ENCODE measurements at places on chromosomes 6 and 20.

GRCh38 chr6:30227763-30228487, 14.7 kb upstream of the TRIM26 start:
- DNase-seq = no peak

DNA sequence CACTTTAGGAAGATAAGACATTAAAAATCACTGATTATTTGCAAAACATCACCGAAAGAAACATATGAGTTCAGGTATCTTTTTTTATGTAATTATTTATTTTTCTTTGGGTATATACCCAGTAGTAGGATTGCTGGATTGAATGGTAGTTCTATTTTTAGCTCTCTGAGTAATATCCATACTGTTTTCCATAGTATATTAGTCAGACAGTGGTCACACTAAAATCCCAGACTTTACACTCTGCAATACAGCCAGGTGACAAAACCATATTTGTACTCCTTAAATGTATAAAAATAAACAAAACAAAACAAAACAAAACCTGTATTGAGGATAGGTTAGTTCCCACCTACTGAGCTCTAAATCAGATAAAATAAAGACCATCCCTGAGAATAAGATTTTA, 1024.3 kb upstream of the EYS start:
- no peak for DNase-seq

DNA sequence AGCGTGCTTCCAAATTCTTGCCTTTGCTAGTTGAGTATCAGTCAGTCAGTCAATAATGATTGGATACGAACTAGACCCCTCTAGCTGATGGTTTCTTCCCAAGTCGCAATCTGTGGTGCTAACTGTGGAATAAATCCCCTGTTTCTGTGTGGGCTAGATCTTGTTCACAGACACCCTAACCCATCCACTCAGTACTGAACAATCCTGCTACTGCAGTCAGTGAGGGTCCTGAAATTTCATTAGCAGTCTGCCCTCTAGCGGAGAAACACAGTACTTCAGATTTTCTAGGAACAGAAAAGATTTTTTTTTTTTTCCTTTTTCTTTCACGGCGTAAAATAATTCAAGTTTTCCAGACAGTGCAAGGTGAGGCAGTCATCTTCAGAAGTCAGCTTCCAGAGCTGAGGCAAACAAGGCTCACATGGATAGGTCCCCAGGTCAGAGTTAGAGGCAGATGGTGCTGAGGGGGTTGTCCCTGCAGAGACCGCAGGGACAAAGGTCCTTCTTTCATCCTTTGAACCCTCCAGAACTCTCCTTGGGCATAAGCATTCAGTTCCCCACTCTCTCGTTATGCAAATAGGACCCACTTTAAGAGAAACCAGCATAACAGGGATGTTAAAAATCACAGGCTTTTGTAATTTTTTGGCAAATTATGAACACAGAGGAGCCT, 119.6 kb downstream of the SCML4 start:
- DNase-seq = no peak

GRCh38 chr6:54100411-54101006, 10.7 kb upstream of the MLIP start:
- no peak for DNase-seq

- no peak for DNase-seq
Observed at GRCh38 chr6:18323935-18324705, 59.8 kb upstream of the DEK start.

- DNase-seq = no peak
Observed at GRCh38 chr20:137668-138490, 4.5 kb upstream of the DEFB126 start.

Measured in activated CD8-positive, alpha-beta memory T cell treated with anti-CD3 and anti-CD28 coated beads for 4 hours (primary cell).